ENCODE measurements at places on chromosomes 11 and 22. TPM values are rescaled to one million over a fixed set of nuclear protein-coding genes. Genes with fewer than 3 reads are reported as not detected.

SLC6A5 gene
- total RNA-seq = not detected

PAX6 gene
- not detected for total RNA-seq

PNPLA5 gene
- total RNA-seq = not detected

SLN gene
- total RNA-seq = 0.96 TPM

MPZL2 gene
- 117 TPM for total RNA-seq

RASD2 gene
- 1.3 TPM for total RNA-seq

MRGPRE gene
- 0.31 TPM for total RNA-seq

RAB38 gene
- total RNA-seq = 13.6 TPM

PLAAT5 gene
- 1.8 TPM for total RNA-seq

GRCh38 chr11:64839887-64840782 is 4.3 kb downstream of the CDC42BPG start:
- no peaks in the 10 kb centered on the region for H3K36me3 ChIP-seq
- H3K4me1 ChIP-seq = peaks cover 18% of the 10 kb centered on the region
- no peak overlapping the region for H3K4me3 ChIP-seq
- DNase-seq = no peak
- no peak overlapping the region for H3K27ac ChIP-seq
- no peaks in the 10 kb centered on the region for H3K27me3 ChIP-seq

- DNase-seq = no peak
- no peak overlapping the region for H3K27ac ChIP-seq
- no peaks in the 10 kb centered on the region for H3K27me3 ChIP-seq
- H3K4me1 ChIP-seq = no peaks in the 10 kb centered on the region
Measured at GRCh38 chr11:29481738-29482137, 535.1 kb downstream of the KCNA4 start.

GRCh38 chr11:114285599-114285998 is 10.6 kb upstream of the NNMT start:
- H3K27me3 ChIP-seq = no peaks in the 10 kb centered on the region

DNA sequence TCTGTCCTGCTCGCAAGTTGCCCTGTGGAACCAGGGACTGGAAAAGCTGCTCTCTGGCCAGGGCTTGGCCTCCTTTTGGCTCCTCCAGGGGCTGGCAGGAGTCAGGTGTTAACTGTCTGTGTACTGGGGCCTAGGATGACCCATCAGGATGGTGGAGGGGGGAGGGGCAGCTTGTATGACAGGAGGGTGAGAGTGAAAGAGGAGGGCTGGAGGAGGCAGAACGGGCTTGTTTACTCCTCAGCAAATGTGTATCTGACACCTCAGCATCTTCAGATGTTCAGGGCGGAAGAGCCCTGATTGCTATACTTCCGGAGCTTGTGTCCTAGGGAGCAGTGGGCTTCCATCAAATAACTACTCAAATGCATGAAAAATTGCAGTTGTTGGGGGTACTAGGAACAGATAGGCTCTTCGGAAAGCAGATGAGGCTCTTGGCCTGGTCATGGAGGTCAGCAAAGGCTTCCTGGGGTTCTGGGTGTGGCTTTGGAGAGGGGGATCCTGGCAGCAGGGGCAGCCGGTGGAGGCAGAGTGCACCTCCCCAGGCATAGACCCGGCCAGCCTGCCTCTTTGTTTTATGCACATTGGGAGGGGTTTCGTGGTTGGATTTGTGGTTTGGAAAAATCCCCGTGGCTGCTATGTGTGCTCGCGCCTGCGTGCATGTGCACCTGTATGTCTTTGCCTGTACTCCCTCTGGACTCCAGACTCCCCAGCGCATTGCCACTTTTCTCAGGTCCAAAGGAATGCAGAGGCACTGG is 31.2 kb downstream of the CD82 start:
- DNase-seq = peak; percentile 67
- peaks cover 31% of the 10 kb centered on the region for H3K36me3 ChIP-seq
- H3K27me3 ChIP-seq = no peaks in the 10 kb centered on the region
- H3K4me1 ChIP-seq = peaks cover 51% of the 10 kb centered on the region
- no peak overlapping the region for H3K4me3 ChIP-seq

GRCh38 chr11:114295676-114296604 is at the start of gene NNMT:
NNMT (plus strand) TSS chr11:114296399; CDS start chr11:114296557, 158 bp downstream.
- peaks cover 33% of the 10 kb centered on the region for H3K4me1 ChIP-seq
- DNase-seq = no peak
- H3K27me3 ChIP-seq = no peaks in the 10 kb centered on the region
- peak within 1 kb of the TSS; percentile 10 for H3K4me3 ChIP-seq

GRCh38 chr11:93747122-93747521 is 5.7 kb downstream of the C11orf54 start:
- no peak overlapping the region for H3K4me3 ChIP-seq
- peaks cover 15% of the 10 kb centered on the region for H3K4me1 ChIP-seq
- H3K36me3 ChIP-seq = no peaks in the 10 kb centered on the region
- no peaks in the 10 kb centered on the region for H3K27me3 ChIP-seq
- no peak overlapping the region for H3K27ac ChIP-seq

GRCh38 chr11:33339247-33339646 is 82.1 kb downstream of the HIPK3 start:
- H3K4me1 ChIP-seq = no peaks in the 10 kb centered on the region
- no peak overlapping the region for H3K27ac ChIP-seq
- H3K4me3 ChIP-seq = no peak overlapping the region

Data from left lung (tissue), 14 donors.